ENCODE measurements at places on chromosomes 6 and 20.
A peak's percentile ranks its signal among the peaks of the same experiment; 100 is the strongest.

GRCh38 chr6:163617549-163617948 is 203.0 kb downstream of the QKI start:
- DNase-seq, result peak; percentile 37

GRCh38 chr6:164109770-164110140 is 695.2 kb downstream of the QKI start:
- no peak for DNase-seq

DNA sequence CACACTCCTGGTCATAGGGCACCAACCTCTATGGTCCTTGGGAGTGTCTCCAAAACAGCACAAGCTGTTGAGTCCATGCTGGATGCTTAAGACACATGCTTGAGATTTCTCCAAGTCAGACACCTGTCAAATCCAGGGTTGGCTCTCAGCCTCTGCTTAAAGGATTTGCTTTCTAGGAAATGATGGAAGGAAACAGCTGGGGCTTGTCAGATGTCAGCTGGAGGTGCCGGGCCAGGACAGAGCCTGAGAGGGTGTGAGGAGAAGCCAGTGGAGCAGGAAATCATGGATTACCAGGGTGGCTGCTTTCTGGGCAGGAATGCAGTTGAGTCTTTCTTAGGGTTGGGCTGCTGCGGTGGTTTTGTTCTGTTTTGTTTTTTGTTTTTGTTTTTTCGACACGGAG is 83.0 kb upstream of the FAM184A start:
- DNase-seq, result no peak

DNA sequence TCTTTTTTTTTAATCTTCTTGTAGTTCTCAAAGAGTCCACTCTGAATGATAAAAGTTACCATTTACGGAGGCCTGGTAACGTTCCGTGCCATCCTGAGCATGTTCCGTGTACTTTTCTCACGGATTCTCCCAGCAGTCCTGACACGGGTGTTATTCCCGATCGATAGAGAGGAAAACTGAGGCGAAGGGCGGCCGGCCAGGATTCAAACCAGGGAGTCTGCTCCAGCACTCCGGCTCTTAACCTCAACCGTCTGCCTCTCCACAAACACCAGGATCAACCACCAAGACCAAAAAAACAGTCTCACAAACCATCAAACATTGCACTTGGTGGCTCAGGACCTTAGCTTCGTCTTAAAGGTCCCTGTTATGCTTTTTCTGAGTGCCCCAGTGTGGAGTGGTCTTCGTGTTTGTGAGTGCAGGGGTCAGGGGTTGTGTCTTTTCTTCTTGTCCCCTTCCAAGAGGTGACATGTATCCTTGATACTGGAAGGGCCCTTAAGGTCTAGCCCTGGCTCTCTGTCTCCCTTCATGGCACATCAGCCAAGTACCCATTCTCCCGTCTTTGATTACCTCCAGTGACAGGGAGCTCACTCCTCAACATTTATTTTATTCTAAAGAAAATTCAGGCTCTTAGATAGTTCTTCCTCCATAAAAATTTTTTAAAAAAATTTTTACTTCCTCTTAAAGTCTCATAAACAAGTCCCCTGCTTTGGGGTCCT is 35.1 kb downstream of the SRC start:
- no peak for DNase-seq

DNA sequence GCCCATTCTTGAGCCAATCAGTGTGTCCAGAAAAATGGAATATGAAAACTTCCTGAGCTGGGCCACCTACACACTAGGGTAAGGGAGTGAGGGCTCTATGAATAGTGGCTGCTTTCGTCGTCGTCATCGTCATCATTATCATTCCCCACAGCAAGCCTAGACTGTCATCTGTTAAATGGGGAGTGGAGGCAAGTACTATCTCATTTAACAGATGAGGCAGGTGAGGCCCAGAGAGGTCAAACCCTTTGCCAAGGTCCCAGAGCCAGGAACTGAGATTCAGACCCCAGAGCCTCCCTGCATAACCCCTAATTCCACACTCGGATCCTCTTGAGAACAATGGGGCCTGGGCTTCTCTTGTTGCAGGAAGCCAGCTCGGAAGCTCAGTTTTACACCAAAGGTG is 20.6 kb downstream of the BPIFB1 start:
- DNase-seq, result no peak

- no peak for DNase-seq
Measured at GRCh38 chr6:150598858-150599198, 857 bp upstream of the PLEKHG1 start.

DNA sequence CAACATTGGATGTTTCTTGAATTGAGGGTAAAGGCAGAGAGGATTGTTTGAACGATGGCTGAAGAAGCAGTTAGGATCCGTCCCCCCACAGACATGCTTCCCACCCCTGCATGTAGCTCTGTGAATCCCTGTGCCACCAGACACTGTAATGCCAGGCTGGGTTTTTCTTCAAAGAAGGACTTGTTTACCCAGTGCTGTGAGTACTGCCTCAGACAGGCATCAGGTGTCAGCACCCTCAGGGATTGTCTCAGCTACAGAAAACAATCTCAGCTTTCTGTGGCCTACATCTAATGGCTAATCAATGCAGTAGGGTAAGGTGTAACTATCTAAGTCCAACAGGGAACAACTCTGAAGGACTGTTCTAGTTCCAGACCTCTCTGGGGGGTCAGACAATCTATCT is 853.0 kb upstream of the EPHA7 start:
- DNase-seq, result no peak

- DNase-seq, result no peak
Measured at GRCh38 chr6:102936959-102937358, 1543.5 kb downstream of the GRIK2 start.

- DNase-seq, result no peak
Measured at GRCh38 chr6:14283600-14284235, 166.1 kb downstream of the CD83 start.

DNA sequence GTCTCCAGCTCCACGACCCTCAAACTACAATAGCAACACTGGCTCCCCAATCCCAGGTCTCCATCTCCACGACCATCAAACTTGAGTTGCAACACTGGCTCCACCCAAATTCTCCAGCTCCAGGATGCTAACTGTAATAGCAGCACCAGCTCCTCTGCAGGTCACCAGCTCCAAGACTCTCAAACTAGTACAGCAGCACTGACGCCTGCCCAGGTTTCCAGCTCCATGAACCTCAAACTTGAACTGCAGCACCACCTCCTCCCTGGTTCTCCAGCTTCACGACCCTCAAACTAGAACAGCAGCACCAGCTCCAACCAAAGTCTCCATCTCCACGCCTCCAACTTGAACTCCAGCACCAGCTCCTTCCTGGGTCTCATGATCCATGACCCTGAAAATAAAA is 353.8 kb downstream of the PREX1 start:
- DNase-seq, result no peak

GRCh38 chr6:25202504-25202903 is 76.7 kb upstream of the CARMIL1 start:
- no peak for DNase-seq

- DNase-seq, result no peak
Measured at GRCh38 chr6:146595972-146596731, 2.6 kb upstream of the ADGB start.

DNA sequence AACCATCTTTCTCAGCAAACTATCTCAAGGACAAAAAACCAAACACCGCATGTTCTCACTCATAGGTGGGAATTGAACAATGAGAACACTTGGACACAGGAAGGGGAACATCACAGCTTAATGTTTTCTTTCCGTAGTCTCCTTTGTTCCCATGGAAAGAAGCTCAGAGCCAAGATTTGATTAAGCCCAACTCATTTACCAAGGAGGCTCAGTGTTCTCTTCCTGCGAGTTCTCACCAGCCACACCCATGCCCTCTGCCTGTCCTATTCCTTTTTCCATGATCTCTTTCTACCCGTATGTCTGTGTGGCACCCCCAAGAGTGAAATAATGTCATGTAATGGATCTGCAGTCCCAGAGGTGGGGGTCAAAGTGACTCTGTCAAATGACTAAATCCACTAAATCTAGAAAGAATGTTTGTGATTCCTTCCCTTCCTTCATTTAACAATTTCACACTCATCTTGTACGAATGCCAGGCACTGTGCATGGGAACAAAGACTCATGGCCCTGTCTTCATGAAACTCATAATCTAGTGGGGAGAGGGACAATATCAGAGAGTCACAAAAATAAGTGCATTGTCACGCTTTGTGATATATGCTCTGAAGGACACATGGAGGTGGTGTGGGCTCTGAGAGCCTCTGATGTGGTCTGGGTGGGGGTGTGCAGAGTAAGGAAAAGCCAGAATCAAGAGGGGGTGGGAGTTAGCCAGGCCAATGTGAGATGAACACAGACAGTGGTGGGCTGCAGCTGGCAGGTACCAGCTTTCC is 292.1 kb downstream of the CDC5L start:
- no peak for DNase-seq

DNA sequence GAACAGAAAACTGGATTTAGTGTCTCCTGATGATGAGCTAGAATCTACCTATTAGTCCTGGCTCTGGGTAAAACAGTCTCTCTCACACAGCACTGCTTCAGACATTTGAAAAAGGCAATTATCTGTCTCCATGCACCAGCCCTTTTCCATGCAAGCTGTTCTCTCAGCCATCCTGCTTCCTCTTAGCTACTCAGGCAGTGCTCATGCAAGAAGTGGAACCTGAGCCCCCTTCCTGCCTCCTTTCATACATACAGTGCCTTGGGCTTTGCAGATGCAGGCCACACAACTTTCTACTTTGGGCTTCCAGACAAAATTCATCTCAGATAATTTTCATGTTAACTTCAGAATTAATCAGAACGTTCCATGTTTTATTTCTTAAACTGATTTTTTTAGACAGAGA is 151.3 kb downstream of the RALGAPA2 start:
- DNase-seq, result no peak

GRCh38 chr6:124064317-124065113 is 260.9 kb downstream of the NKAIN2 start:
- no peak for DNase-seq

DNA sequence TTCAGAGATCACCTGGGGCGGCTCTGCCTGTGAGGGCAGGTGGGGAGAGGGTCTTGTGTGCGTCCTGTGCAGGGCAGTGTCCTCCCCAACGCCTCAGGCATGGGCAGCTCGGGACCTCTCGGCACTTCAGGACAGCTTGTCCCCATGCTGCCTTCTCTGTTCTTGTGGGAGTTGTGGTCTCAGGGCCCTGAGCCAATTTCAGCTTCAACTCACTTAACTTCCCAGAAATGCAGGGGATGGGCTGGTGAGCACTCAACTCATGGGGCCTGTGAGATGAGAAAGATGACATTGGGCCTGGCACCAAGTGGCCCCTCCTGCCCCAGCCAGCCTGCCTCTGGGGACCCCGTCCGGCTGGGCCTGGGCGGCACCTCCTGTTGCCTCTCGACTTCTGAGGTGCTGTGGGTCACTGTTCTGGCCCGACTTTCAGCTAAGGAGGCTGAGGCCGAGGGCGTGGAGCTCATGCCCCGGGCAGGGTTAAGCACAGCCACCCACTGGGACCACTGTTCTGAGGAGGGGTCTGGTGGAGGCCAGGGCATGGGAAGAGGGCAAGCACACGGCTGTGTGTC is 6.7 kb downstream of the RGS19 start:
- no peak for DNase-seq

- DNase-seq, result no peak
Measured at GRCh38 chr6:114007516-114007915, 36.6 kb upstream of the HDAC2 start.

DNA sequence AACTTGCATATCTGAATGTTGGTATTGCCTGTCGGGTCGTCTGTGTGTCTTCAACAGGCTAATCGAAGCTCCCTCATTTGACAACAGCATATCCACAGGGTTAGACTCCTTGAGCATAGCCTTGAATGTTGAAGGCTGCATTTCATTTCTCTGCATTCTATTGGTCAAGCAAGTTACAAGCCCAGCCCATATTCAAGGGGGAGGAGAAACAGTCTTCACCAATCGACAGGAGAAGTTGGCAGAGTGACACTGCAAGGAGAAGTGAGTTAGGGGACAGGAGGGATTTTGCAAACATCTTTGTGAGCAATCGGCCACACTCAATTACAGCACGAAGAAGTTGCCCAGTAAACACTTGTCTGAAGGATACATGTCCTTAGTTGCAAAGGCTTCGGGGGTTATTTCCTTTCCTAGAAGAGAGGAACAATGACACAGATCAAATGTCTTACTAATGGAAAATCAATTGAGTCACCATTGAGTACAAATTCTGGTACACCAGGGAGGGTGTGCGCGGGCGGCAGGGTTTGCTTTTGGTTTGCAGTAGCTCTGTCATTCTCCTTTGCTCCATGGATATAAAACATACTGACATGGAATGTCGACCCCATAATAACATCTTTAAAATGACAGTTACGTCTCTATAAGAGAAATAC is 60.6 kb upstream of the NT5E start:
- DNase-seq, result no peak

GRCh38 chr6:50661636-50662035 is 51.7 kb upstream of the TFAP2D start:
- DNase-seq, result no peak

DNA sequence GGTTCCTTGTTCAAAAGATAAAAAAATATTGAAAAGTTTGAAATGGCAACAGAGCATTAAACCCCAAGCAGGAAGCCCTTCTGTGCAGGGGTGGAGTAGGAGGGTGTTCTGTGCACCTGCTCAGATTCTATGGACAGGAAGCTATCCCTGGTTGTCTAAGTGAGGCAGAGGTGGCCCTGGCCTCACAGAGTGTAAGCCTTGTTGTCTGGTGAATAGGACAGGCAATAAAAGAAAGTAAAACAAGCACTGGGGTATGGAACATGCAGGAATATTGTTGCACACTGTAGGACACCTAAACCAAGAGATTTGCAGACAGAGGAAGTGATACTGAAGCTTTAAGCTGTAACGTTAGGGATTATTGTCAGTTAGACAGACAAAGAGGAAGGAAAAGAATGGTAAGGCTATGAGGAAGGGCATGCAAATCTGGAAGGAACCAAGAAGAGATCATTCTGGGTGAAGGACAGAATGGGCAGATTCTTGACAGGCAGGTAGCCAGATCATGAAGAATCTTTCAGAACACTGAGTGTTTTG is 66.8 kb downstream of the TBC1D7 start:
- no peak for DNase-seq

DNA sequence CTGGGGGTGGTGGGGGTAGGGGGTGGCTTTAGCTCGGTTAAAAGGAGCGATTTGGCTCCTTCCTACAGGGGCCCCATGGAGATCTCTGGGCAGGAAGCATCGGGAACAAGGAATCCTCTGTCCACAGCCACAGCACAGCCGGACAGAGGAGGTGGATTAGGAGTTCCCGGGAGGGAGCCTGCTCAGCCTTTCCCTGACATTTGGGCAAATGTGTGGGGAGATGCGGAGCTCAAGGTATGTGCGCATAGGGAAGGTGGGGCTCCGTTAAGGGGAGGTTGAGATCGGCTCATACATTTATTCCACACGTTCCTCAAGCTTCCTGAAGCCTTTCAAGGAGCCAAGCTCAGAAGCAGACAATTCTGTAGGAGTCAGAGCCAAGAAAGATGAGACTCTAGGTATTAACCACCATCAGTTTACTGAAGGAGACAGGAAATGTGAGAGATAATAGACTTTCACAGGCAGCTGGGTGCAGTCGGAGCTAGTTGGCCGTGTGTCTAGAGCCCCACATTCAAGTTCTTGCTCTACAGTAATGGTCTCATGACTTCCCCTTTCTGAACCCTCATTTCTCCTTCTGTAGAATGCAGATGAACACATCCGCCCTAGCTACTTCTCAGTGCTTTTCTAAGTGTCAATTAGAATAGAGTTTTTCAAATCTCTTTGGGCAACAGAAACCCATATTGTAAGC is 40.8 kb upstream of the EPB41L1 start:
- no peak for DNase-seq

- no peak for DNase-seq
Measured at GRCh38 chr6:154430481-154430919, 73.9 kb upstream of the IPCEF1 start.

- DNase-seq, result peak; percentile 65
Measured at GRCh38 chr6:119347466-119348095, 2.0 kb downstream of the MAN1A1 start.

Data from activated CD8-positive, alpha-beta memory T cell treated with anti-CD3 and anti-CD28 coated beads, Interleukin-2, amount 50 U/mL, for 48 hours (primary cell).